ENCODE measurements at places on chromosomes 2 and 18.

DNA sequence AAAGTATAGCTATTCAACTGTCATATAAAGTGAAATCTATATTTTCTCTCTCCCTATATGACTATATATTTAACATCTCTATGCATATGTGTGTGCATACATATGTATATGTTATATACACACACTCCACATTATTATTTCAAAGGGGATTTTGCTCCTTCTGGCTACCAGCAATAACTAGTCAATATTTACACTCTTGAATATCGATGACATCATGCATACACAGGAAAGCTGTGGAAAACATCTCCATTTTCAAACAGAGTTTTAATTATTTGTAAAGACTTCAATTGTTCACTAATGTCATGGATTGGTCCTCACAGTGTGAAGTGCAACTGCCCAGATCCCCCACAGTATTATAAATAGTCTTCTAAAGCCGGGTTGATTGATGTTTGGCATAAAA, 195.9 kb upstream of the TCF4 start:
- no peak for DNase-seq

DNA sequence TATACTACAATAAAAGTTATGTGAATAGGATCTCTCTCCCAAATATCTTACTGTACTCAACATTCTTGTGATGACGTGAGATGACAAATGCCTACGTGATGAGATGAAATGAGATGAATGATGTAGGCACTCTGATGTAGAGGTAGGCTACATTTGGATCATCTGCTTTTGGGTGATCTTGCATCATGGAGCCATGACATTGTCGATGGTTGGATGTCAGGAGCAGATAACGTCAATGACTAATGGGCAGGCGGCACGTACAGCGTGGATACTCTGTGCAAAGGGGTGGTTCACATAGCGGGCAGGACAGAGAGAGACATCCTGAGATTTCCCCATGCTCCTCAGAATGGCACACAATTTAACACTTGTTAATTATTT, 40.8 kb upstream of the PPP1R1C start:
- no peak for DNase-seq

- no peak for DNase-seq
These were observed 860.4 kb upstream of the SOX11 start for GRCh38 chr2:4831751-4832150.

DNA sequence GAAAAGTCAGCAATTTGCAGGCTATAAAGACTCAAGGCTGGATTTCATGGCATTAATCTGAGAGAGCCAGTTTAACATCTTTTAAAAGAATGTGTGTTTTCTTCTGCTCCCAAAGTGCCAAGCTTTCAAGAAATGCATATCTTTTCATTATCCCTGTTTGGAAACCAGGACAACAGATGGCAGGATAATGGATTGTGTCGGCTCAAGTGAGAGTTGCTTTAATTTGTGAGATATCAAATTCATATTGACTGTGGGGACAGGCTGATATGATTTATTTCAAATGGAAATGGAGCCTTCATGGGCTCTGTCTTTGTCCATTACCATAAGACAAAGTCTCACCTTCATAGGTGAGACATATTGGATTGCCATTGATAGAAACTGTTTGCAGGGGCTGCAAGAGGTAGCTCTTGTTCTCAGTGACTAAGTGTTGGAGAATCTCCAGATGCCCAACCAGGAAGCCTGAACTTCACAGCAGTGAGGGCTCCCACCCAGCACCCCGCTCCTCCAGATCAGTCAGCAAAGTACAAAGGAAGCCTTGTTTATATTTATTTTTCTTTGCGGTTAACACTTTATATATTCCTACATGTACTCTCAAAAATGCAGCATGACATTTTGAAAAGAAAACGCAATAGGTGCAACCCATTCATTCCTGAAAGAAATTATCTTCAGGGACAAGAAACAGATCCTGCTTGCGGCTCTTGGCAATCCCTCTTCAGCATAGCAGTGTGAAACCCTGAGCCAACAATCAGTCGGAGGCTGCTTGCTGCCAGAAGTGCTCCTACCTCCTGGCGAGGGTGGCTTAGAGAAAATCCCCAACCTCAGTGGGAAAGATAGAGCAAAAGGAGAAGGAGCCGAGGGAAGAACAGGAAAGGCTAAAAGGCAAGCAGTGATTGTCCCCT, 65.8 kb upstream of the ATL2 start:
- DNase-seq = no peak
